ENCODE measurements at places on chromosomes 6 and 20.

DNA sequence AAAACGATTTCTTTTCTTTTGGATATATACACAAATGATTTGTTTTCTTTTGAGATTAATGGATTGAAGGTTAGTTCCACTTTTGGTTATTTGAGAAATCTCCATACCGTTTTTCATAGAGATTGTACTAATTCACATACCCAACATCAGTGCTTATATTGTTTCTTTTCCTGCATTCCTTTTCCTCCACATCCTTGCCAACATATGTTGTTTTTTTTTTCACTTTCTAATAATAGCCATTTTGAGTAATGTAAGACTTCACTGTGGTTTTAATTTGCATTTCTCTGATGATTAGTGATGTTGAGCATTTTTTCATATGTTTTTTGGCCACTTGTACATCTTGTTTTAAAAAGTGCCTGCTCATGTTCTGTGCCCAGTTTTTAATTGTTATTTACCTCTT is 846.4 kb upstream of the EYS start:
- DNase-seq = peak; percentile 52

GRCh38 chr6:163866192-163866591 is 451.7 kb downstream of the QKI start:
- no peak for DNase-seq

DNA sequence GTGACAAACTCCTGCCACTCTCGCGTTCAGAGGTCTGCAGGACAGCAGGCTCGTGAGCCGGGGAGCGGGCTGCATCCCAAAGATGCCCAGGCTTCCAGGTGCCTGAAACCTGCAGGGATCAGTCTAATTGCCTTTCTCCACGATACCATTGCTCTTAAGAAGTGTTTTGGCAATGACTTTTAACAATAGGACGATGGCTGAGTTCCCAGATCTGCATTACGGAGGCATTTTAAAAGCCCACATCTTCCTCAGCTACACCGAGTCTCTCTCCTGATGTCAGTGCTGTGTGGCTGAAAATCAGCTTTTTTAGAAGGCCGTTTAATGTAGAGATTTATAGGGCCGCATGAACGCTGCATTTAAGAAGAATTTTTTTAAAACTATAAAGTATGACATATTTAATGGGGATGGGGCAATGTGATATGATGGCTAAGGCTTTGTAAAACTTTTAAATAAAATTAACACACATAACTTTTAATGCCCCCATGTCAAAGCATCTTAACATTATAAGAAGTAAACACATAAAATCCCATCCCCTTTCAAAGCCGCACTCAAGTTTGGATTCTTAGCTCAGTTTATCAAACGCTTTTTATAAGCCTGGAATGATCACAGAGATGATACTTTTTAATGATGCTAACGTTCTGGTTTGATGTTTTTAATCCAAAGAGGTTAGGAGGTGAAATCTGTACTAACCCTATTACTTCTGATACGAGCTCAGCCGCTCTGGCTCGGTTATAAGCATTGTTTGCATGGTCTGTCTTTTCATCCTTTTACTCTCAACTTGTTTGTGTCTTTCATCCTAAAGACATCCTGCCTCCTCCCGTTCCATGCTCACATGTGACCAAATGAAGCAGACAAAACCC is 386.0 kb downstream of the SMOC2 start:
- no peak for DNase-seq

- DNase-seq = no peak
Measured at GRCh38 chr6:53159558-53159957, 10.9 kb upstream of the GCM1 start.

DNA sequence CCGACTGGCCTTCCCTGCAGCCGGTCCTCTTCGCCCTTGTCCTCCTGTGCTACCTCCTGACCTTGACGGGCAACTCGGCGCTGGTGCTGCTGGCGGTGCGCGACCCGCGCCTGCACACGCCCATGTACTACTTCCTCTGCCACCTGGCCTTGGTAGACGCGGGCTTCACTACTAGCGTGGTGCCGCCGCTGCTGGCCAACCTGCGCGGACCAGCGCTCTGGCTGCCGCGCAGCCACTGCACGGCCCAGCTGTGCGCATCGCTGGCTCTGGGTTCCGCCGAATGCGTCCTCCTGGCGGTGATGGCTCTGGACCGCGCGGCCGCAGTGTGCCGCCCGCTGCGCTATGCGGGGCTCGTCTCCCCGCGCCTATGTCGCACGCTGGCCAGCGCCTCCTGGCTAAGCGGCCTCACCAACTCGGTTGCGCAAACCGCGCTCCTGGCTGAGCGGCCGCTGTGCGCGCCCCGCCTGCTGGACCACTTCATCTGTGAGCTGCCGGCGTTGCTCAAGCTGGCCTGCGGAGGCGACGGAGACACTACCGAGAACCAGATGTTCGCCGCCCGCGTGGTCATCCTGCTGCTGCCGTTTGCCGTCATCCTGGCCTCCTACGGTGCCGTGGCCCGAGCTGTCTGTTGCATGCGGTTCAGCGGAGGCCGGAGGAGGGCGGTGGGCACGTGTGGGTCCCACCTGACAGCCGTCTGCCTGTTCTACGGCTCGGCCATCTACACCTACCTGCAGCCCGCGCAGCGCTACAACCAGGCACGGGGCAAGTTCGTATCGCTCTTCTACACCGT is 6.1 kb downstream of the UBD start:
- no peak for DNase-seq

DNA sequence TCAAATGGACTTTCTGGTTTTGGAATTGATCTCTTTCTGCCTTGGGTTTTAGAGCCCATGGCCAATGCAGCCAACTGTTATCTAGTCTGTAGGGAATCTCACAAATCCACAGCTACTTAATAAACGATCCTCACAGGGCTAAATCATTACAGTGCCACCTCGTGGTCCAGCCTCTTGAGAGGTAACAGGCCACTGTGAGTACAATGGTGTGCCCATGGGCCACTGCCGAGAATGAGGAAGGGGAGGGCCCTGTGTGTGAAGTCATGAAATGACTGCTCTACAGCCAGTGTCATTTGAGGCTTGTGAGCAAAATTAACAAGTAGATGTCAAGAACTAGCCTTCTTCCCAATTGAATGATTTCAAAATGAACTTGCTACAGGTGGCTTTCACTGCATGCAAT is 54.3 kb upstream of the GMPR start:
- DNase-seq = no peak

GRCh38 chr20:15930311-15931305 is 642.6 kb downstream of the KIF16B start:
- DNase-seq = peak; percentile 40

GRCh38 chr6:157380458-157380778 is 572 bp upstream of the ZDHHC14 start:
- no peak for DNase-seq

- DNase-seq = peak; percentile 9
Measured at GRCh38 chr6:144006736-144007477, 1.2 kb downstream of the PLAGL1 start.

GRCh38 chr6:40477246-40478126 is 109.7 kb downstream of the LRFN2 start:
- DNase-seq = no peak

GRCh38 chr6:37338745-37339255 is 15.0 kb upstream of the RNF8 start:
- no peak for DNase-seq

DNA sequence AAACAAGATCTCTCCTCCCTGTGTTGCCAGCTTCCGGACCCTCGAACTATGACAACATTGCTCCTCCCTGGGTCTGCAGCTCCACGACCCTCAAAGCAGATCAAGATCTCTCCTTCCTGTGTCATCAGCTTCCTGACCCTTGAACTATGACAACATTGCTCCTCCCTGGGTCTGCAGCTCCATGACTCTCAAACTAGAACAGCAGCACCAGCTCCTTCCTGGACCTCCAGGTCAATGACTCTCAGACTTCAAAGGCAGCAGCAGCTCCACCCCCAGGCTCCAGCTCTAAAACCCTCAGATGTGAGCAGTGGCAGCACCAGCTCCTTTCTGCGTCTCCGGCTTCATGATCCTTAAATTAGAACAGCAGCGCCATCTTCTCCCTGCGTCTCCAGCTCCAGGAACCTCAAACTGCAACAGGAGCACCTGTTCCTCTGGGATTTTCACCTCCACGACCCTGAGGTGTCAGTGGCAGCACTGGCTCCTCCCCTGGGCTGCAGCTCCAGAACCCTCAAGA is 341.0 kb upstream of the SULF2 start:
- DNase-seq = no peak

- DNase-seq = no peak
Measured at GRCh38 chr20:326645-327185, 1.4 kb downstream of the SOX12 start.

GRCh38 chr6:107679457-107679856 is 144.7 kb downstream of the SCML4 start:
- DNase-seq = no peak

DNA sequence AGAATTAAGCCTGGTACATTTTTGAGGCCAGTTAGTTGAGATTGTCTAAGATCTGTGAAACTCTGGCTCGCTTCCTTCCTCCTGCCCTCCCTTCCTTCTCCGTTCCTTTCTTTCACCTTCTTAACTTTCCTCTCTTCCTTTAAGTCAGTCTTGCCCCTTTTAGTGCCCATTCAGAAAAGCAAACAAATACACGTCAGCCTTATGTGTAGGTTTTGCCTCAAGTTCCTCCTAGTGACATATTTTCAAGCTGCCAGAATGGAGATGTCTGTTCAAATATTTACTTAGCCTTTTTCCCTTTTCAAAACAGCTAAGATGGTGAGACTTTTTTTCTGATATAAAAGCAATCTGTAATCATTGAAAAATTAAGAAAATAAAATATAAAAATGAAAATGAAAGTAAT is 178.4 kb downstream of the FARS2 start:
- no peak for DNase-seq

- DNase-seq = no peak
Measured at GRCh38 chr6:156423829-156424228, 353.3 kb upstream of the ARID1B start.

GRCh38 chr20:57301026-57301425 is 28.6 kb upstream of the SPO11 start:
- DNase-seq = no peak

- DNase-seq = peak; percentile 11
Measured at GRCh38 chr6:163151212-163151611, 263.3 kb upstream of the QKI start.

GRCh38 chr20:37254114-37254878 is 7.3 kb downstream of the GHRH start:
- no peak for DNase-seq
